ENCODE measurements at places on chromosomes 6 and 20.

DNA sequence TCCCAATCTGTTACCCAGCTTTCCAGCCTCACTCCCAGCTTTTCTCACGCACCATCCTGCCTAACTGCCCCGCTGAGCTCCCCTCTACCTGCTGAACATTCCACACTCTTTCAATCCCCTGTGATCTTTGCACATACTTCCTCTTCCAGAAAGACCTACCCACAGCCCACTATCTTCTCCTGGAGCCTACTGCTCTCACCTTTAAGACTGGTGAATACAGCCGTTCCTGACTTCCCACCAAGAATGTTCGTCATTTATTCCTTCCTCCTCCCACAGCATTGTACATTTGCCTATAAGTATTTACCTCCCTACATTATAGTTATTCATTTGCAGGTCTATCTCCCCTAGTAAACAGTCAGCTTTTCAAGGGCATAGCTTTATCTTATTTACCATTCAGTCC is 61.9 kb upstream of the MBOAT1 start:
- DNase-seq: no peak

GRCh38 chr6:139577763-139578604 is 203.5 kb upstream of the CITED2 start:
- DNase-seq: no peak

DNA sequence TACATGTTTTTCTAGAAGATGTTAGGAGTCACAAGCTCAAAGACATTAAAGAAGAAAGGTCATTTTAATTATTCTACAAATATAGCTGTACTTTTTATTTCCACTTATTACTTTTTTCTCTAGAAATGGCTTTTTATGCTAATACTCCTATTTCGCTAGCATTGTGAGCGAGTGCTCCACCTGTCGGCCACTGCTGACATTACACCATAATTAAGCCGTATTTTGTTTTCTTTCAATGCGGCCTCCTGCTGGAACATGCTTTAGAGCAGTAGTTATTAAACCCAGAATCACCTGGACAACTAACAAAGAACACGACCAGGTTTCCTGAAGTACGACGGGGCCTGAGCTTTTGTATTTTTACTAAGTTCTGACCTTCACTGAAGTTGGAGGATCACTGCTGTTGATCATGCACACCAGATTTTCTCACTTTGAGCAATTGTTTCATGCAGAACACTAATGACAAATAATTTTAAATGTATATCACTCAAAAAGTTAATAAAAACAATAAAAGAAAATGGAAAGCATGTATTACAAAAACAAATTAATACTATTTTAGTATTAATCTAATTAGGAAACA is 74.1 kb upstream of the PAK5 start:
- peak; percentile 81 for DNase-seq

DNA sequence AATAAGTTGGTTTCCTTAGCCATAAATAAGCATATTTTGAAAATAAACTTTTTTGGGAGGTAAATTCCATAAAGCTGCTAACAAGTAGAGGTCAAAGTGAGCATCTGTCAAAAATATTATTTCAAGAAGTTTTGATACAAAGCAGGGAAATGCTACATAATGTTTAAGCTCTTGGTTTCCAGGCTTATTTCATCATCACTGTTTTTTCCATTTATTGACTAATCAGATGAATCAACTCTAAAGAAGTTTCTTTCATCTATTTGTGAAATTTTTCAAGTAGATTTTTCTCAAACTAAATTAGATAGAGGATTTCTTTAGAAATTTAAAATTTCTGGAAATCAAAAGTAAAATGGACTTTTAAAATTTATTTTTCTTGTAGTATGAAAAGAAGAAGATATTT is 89.5 kb upstream of the TBX18 start:
- no peak for DNase-seq

DNA sequence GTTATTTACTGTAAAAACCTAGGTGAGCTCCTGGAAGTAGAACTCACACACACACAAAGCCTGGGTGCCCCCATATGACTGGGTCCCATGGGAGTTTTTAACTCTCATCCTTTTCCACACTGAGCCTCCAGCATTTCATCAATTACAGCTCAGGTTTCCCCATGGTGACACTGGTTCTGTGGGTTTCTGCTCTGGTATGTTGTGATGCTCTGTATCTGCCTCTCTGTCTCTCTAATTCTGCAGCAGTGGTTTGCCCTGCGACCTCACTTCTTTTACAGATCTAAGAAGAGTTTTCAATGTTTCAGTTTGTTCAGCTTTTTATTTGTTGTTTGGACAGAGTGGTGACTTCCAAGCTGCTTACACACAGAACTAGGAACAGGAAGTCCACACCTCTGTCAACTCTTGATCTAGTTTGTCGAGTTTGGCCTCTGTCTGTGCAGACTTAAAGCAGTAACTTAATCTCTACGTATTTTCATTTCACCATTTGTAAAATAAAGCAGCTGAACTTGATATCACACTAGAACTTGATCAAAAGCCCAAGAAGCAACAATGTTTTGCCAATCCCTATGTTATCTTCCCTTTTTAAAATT is 554.3 kb downstream of the EPHA7 start:
- no peak for DNase-seq

Data from inflammatory macrophage treated with lipopolysaccharide for 1 hour (primary cell).